ENCODE measurements at places on chromosomes 1 and 21.

DNA sequence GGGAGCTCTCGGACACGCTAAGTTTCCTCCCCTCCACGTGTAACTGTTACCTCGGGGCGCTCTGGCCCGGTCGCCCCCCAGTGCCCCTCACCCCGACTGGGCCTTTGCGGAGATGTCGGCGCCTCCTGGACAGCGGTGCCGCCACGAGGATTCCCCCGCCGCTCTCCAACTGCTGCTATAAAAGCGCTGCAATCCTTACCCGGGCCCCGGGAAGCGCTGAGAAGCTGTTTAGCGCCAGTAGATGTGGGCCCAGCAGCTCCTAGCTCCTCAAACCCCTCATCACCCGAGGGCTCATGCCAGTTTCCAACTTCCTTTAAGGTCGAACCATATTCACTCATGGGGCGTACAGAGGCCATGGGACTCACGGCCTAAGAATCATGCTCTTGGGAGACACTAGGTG, 361 bp upstream of the LMX1A start:
- DNase-seq, result no peak

GRCh38 chr1:67138813-67139499, 4.2 kb upstream of the C1orf141 start:
- DNase-seq, result no peak

GRCh38 chr1:152169366-152170025, 10.5 kb upstream of the RPTN start:
- DNase-seq, result no peak

GRCh38 chr1:56908619-56909221, 54.1 kb downstream of the C8A start:
- no peak for DNase-seq

GRCh38 chr1:199898654-199899053, 128.9 kb upstream of the NR5A2 start:
- DNase-seq, result no peak

- no peak for DNase-seq
Measured at GRCh38 chr1:160836981-160837557, 25.6 kb downstream of the CD244 start.

- no peak for DNase-seq
Measured at GRCh38 chr1:201319631-201320030, 36.3 kb downstream of the PKP1 start.

GRCh38 chr1:32900956-32901822, at the start of gene TMEM54:
TSS of gene TMEM54 (minus strand) at chr1:32901389. CDS start at chr1:32901238, 151 bp downstream.
- DNase-seq, result no peak
